ENCODE measurements at places on chromosomes 16 and 17.

GRCh38 chr17:47949197-47949759 is 7.9 kb downstream of the PNPO start:
- DNase-seq, result peak; percentile 72

GRCh38 chr17:14886200-14886739 is 378.9 kb downstream of the PMP22 start:
- peak; percentile 10 for DNase-seq

- no peak for DNase-seq
Observed at GRCh38 chr16:81929841-81930240, 81.4 kb downstream of the SDR42E1 start.

DNA sequence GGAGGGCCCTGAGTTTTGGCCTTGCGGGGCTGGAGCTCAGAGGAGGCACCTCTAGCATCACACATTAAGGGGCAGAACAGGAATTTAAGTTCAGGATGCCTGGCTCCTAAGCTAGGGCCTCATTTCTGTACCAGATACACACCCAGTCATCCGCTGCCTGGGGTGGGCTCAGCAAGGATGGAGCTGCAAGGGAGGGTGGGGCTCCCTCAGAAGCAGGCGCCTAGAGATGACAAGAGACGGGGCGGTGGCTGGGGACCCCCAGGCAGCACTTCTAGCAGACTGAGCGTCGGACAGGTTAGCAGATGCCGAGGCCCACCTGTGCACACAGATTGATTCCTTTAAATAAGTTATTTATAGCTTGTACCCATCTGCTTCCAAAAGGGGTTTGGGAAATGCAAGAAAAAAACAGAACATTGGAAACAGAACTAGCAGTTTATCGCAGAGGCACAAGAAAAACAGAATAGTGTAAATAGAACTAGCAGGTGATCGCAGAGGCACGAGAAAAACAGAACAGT is 47.6 kb upstream of the CBFA2T3 start:
- DNase-seq, result no peak

DNA sequence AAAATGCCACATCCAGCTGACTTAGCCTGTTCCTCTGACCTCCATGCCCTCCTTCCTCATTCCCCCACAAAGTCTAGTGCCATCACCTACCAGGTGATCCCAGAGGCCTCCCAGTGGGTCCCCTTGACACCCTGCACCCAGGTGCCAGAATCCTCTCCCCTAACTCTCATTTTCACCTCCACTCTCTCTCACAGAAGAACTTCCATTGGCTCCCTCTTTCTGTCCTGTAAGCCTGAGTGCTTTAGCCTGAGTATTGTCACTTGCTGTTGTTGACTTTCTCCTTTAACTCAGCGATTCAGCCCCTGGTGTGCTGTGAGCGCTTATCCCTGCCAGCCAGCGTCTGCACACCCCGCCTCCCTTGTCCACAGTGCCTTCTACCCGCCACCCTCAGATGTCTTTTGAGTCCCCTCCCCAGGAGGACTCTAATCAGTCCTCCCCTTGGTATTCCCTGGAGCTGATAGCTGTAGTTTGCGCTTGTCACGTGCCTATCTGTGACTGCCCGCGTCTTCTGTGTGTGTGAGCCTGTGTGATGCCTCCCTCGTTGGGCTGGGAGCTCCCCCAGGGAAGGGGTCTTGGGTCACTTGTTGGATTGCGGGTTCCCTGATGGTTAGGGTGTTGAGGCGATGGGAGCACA is 31.9 kb downstream of the ARHGAP23 start:
- DNase-seq, result no peak

- peak; percentile 47 for DNase-seq
Observed at GRCh38 chr17:81910840-81911276, 341 bp downstream of the PCYT2 start.

GRCh38 chr16:11615748-11616447 is 29.2 kb upstream of the LITAF start:
- DNase-seq, result no peak

GRCh38 chr17:58352596-58353388 is 791 bp upstream of the SUPT4H1 start:
- DNase-seq, result peak; percentile 19

DNA sequence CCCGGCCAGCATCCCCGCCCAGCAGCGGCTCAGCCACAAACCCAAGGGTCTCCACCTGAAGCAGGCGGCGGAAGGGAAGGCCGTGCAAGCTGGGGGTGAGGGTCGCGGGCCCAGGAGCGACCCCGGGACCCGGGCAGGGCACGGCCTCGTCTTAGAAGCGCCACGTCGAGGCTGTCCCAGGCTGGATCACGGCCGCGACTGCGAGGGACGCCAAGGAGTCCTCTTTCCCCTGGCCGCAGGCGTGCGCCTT is 538 bp upstream of the CCNF start:
- no peak for DNase-seq

DNA sequence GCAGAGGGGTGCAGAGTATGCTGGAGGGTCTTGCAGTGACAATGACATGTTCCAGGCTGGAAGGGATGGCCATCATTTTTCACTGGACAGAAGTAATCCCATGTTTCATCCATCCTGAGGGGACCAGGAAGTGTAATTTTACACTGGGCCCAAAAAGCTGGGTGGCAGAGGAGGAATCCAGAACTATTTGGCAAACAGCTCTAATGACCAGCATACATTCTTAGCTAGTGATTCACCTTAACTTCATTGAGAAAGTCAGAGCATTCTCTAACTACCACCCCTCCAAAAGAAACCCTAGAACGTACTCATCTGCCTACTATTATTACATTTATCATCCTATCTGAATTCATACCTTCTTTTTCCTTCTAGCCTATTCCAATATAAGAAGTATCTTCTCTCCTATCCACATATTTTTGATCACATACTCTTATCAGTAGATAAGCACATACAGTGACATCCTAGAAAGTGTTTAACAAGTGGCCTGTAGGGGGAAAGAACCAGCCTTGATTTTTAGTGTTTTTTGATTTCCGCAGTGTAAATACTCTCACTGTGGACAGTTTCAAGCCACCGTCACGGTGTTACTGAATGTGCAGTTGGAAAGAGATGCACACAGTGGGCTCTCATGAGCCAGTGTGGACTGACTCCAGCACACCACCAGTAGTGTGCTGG is 118.1 kb downstream of the FTO start:
- no peak for DNase-seq

DNA sequence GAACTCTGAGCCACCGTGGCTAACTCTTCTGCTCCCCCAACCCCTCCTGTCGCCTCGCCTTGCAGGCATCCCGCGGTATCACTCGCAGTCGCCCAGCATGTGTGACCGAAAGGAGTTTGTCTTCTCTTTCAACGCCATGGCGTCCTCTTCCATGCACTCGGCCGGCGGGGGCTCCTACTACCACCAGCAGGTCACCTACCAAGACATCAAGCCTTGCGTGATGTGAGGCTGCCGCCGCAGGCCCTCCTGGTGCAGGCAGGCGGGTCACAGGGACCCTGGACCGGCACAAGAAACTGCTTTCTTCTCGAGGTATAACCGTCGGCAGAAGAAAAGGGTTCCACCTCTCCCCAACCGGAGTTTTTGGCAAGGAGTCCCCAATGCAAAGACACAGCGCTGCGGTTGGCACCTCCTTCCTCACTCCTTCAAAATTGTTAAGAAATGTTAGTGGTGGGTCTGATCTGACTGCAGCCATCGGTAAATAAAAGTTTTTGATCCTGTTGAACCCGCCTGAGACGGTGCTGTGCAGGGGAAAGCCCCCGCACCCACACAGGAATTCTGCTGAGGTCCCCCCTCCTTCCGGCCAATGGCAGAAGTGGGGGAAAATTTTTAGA is 2.6 kb downstream of the FOXF1 start:
- DNase-seq, result no peak

- no peak for DNase-seq
Observed at GRCh38 chr17:6969323-6969726, 26.5 kb upstream of the ALOX12 start.

- DNase-seq, result no peak
Observed at GRCh38 chr17:70407506-70407905, 238.2 kb downstream of the KCNJ2 start.

- DNase-seq, result no peak
Observed at GRCh38 chr16:14148569-14148968, 77.5 kb downstream of the MRTFB start.

DNA sequence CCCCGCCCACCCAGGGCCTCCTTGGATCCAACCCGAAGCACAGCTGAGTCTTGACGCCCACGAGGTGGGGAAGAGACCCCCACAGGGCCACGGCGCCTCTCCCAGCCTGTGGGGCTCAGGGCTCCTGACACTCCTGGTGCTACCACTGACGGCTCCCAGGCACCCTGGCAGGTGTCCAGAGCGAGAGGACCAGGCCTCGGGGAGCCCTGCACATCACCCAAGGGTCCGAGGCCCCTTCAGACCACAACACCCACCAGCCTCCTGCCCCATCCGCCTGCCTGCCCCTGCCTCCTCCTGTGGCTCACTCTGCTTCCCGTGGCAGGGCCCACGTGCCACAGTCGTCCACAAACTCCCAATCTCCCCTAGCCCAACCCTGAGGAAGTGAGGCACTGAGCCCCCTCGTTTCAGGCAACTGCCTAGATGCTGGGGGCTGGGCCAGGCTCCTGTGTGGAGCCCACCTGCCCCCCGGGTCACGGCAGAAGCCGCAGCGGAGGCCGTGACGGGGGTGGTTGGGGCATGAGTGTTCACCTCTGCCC is 28.3 kb upstream of the AATK start:
- no peak for DNase-seq

DNA sequence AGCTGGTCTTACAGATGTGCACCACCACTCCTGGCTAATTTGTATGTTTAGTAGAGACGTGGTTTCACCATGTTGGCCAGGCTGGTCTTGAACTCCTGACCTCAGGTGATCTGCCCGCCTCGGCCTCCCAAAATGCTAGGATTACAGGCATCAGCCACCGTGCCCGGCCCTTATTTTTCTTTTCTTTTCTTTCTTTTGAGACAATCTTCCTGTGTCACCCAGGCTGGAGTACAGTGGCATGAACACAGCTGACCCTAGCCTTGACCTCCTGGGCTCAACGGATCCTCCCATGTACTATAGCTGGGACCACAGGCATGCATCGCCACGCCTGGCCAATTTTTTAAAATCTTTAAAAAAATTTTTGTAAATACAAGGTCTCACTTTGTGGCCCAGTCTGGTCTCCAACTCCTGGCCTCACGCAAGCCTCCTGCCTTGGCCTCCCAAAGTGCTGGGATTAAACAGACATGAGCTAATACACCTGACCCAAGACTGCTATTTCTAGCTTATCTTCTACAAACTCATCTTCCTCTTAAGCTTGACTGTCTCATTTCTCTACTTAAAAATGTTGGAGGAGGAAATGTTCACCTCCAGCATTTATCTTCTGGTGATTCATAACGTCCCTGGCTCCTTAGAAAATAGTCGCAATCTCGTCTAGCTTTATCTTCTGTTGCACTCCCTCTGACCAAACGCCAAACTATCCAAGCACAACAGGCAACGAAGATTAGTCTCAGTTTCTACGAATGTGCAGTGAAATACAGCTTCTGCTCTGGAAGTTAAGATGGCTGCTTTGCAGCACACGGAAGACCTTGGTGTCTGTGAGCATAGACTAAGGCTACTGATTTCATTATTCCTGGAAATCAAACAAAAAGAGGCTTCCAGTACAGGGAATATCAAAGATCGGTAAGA is 8.2 kb upstream of the TMEM94 start:
- DNase-seq, result no peak

DNA sequence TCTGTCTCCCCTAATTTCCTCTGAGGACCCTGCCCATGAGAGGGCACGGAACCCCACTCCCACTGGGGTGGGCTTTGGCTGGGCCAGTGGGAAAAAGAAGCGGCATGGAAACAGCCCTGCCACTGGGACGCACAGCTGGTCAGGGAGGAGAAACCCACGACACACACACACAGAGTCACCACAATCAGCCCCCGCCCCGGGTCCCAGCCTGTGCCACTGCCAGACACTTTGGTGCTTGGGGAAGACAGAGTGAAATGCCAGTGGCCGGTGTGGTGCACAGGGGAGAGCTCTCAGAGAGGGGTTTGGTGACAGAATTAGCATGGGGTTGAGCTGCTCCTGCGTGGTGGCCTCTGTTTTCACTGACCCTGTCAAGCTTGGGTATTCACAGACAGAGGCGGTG is 30.7 kb upstream of the RNPS1 start:
- DNase-seq, result no peak

DNA sequence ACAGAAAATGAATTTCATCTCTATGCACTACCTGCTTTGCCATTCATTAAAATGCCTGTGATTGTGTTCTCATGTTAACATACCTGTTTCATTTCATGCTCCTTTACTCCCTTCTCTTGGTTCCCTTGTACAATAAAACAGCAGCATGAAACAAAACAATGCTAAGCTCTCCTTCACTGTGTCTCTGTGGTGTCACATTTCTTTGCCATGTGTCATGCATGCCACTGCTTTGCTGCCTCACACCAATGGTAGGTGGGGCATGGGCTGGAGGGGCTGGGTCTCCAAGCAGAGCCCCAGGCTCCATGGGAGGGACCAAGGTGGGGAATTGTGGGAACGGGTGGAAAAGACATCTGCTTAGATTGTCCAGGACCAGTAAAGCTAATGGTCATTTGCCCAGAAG is 83.6 kb downstream of the RGS9 start:
- no peak for DNase-seq

DNA sequence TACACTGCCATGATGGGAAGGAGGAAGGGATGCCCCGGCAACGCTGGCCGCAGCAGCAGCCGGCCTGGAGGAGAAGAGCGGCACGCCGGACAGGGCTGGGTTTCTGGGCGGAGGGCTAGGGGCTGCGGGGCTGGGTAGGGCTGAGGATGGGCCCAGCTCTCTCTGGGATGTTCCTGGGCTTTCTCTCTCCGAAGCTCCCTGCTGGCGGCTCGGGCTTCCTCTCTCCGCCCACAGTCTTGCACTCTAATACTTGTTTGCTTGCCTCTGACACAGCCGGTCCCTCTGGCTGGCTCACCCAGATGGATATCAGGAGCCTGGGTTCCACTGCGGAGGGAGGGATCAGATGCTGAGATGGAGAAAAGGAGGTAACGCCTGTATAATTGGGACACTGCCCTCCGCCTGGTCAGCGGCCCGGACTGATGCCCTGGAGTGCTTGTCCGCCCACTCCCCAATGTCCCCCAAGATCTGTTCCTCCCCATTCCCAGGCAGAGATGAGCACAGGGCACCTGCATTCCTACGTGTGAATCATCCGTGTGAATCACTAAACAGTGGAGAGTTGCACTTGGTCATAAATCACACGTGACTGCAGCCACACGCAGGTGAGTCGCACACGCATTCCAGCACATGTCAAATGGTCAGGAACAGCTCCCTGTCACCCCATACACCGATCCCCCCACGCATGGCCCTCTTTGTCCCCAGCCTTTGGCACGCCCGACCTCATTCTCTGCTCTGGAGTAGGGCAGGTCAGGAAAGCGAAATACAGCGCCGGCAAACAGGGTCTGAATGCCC is at the start of gene ALOXE3:
TSS of gene ALOXE3 (minus strand) at position 535 of the 789 bp plus-strand sequence. CDS start at position 11, 524 bp downstream.
- DNase-seq, result peak; percentile 45

DNA sequence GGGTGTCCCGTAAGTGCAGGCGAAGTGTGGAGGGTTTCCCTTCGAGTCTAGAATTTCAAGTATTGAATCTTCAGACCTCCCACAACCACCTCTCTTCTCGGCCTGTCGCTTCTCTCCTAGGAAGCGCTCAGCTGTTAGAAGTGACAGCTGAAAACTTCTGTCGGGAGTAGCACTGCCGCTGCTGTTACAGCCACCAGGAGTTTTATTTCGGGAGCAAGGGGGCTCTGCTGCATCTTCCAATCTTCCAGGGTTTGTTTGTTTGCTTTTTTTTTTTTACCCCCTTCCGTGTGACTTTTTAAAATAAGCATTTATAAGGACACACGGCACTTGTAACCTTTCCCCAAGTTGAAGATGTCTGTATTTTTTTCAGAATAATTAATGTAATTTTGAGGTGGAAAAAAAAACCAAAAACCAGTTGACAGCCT is 767 bp downstream of the RPS6KB1 start:
- DNase-seq, result no peak
